ENCODE measurements at places on chromosomes 12 and 14. TPM values are rescaled to one million over a fixed set of nuclear protein-coding genes. Genes with fewer than 3 reads are reported as not detected.

DNA sequence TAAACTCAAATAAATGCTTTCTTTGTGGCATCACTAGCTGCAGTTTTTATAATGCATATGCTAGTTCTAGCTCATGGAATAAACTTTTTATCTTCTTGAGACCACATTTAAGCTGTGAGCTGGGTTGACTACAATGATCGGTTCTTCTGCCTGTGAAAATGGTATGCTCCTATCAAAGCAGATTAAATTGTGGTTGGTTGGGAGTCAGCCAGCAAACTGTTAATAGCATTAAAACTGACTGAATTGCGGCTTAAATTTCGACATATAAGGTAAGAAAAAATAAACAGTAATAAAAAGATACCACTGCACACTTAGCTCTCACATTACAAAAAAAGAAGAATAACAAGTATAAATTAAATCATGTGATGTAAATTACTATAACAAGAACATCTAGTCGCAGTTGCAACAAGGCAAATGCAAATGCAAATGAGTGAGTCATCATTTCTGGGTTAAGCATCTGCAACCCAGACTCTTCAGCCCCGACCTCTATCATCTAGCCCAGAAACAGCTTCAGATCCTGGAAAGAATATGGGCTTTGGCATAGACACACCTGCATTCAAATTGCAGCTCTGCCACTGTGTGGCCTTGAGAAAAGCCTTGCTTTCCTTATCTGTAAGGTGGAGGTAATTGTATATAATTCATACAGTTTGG lies 19.8 kb upstream of the DHRS7 start:
- no peak for DNase-seq
- H3K36me3 ChIP-seq, result no peaks in the 10 kb centered on the region
- no peak overlapping the region for H3K27ac ChIP-seq
- no peak overlapping the region for H3K4me3 ChIP-seq
- no peaks in the 10 kb centered on the region for H3K4me1 ChIP-seq
- no peaks in the 10 kb centered on the region for H3K27me3 ChIP-seq

The COA8 gene
- 18.6 TPM for total RNA-seq

DNA sequence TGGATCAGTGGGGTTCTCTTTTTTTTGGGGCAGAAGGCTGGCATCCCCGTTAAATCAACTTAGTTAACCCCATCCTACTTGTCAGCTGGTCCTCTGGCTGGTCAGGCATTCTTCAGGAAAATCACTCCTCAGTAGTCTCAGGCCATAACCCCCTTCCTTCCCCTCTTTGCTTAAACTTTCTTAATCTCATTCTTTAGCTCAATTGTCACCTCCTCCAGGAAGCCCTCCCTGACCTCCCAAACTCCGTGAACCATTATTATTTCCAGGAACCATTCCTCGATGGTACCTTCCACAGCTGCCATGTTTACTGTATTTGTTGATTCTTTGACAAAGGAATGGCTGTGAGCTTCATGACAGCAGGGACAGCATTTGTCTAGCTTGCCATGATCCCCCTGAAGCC lies 72.5 kb upstream of the FBXO21 start:
- no peak for DNase-seq
- no peaks in the 10 kb centered on the region for H3K4me1 ChIP-seq
- H3K27me3 ChIP-seq, result no peaks in the 10 kb centered on the region
- H3K36me3 ChIP-seq, result no peaks in the 10 kb centered on the region
- H3K27ac ChIP-seq, result no peak overlapping the region

The OASL gene
- total RNA-seq, result 0.55 TPM

The BDKRB2 gene
- 0.87 TPM for total RNA-seq

- peak; percentile 88 for DNase-seq
- H3K4me3 ChIP-seq, result peak overlapping the region; percentile 99
- peaks cover 2% of the 10 kb centered on the region for H3K36me3 ChIP-seq
- H3K27me3 ChIP-seq, result no peaks in the 10 kb centered on the region
These were observed 1.5 kb downstream of the SLC38A2 start for GRCh38 chr12:46370792-46371717.

- H3K27me3 ChIP-seq, result no peaks in the 10 kb centered on the region
- H3K4me1 ChIP-seq, result peaks cover 7% of the 10 kb centered on the region
- H3K4me3 ChIP-seq, result no peak overlapping the region
- no peak overlapping the region for H3K27ac ChIP-seq
- no peak for DNase-seq
These were observed 113.3 kb downstream of the ANO6 start for GRCh38 chr12:45329238-45329637.

GRCh38 chr14:35046751-35047536 lies 872 bp downstream of the FAM177A1 start:
- H3K4me3 ChIP-seq, result peak overlapping the region; percentile 77
- no peaks in the 10 kb centered on the region for H3K27me3 ChIP-seq
- H3K36me3 ChIP-seq, result no peaks in the 10 kb centered on the region
- no peak for DNase-seq
- no peaks in the 10 kb centered on the region for H3K4me1 ChIP-seq

- H3K27ac ChIP-seq, result no peak overlapping the region
- H3K4me3 ChIP-seq, result no peak overlapping the region
- H3K4me1 ChIP-seq, result no peaks in the 10 kb centered on the region
- DNase-seq, result no peak
- H3K27me3 ChIP-seq, result no peaks in the 10 kb centered on the region
These were observed 15.2 kb downstream of the SERPINA12 start for GRCh38 chr14:94494085-94494484.

The PLEKHD1 gene
- total RNA-seq, result 0.15 TPM

The RILPL2 gene
- total RNA-seq, result 5.0 TPM

DNA sequence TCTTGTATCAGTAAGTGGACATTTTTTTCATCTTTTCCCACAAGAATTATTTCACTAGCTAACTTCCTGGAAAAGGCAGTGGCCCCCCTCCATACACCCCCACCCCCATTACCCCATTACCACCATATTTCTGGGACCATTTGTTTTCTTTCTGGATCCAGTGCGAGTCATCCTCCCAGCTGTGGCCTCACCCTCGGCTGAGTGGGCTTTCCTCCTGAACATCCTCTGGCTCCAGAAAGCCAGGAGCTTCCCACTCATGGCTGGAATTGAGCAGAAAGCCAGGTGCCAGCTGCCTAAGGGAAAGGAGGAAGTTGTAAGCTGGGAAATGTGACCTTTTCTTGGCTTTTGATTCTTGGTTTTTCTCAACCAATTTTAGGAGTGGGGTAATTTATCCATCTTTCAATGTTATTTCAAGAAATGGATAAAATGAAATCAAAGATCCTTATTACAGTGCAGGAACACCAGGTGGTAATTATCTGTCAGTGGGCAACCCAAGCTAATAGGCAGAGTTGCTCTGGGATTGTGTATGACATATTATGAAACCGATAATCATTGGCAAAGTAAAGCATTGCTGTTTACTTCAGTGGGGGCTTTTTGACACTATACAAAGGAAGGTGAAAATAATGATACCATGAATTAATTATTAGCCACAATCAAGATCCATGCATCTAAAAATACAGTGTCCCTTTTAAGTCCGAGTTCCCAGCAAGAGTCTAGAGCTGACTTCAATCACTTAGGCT lies 124.6 kb downstream of the KICS2 start:
- DNase-seq, result no peak
- no peaks in the 10 kb centered on the region for H3K36me3 ChIP-seq
- no peaks in the 10 kb centered on the region for H3K27me3 ChIP-seq
- peaks cover 2% of the 10 kb centered on the region for H3K4me1 ChIP-seq
- no peak overlapping the region for H3K4me3 ChIP-seq

DNA sequence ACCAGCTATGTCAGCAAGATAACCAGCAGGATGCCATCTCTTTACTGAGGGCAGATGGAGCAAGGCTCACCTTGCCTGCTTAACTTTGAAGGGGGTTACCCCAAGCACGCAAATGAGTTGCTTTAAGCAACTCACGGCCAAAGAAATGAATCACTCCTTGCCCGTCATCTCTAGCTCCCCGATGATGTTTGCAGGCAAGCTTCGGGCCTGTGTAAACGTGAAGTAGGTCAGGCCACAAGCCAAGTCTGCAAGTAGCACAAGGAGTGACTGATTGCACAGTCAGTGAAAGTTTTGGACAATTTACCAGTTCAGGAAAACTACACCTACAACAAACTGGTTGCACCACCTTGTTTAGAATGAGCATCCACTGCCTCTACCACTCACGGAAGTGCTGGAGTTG lies 699.7 kb upstream of the TBX3 start:
- no peaks in the 10 kb centered on the region for H3K27me3 ChIP-seq
- no peaks in the 10 kb centered on the region for H3K4me1 ChIP-seq
- no peak overlapping the region for H3K27ac ChIP-seq
- DNase-seq, result no peak
- H3K36me3 ChIP-seq, result no peaks in the 10 kb centered on the region
- H3K4me3 ChIP-seq, result no peak overlapping the region

- H3K36me3 ChIP-seq, result no peaks in the 10 kb centered on the region
- no peaks in the 10 kb centered on the region for H3K27me3 ChIP-seq
- H3K4me1 ChIP-seq, result peaks cover 10% of the 10 kb centered on the region
- no peak overlapping the region for H3K27ac ChIP-seq
- no peak for DNase-seq
These were observed 8.6 kb downstream of the TC2N start for GRCh38 chr14:91858536-91859275.

GRCh38 chr14:98897605-98898309 lies 374.2 kb downstream of the BCL11B start:
- H3K27ac ChIP-seq, result no peak overlapping the region
- DNase-seq, result no peak
- H3K36me3 ChIP-seq, result no peaks in the 10 kb centered on the region
- H3K27me3 ChIP-seq, result no peaks in the 10 kb centered on the region

- no peaks in the 10 kb centered on the region for H3K27me3 ChIP-seq
- H3K4me1 ChIP-seq, result no peaks in the 10 kb centered on the region
- no peak overlapping the region for H3K27ac ChIP-seq
- no peaks in the 10 kb centered on the region for H3K36me3 ChIP-seq
- no peak overlapping the region for H3K4me3 ChIP-seq
These were observed 79.7 kb downstream of the KICS2 start for GRCh38 chr12:64142382-64142781.

DNA sequence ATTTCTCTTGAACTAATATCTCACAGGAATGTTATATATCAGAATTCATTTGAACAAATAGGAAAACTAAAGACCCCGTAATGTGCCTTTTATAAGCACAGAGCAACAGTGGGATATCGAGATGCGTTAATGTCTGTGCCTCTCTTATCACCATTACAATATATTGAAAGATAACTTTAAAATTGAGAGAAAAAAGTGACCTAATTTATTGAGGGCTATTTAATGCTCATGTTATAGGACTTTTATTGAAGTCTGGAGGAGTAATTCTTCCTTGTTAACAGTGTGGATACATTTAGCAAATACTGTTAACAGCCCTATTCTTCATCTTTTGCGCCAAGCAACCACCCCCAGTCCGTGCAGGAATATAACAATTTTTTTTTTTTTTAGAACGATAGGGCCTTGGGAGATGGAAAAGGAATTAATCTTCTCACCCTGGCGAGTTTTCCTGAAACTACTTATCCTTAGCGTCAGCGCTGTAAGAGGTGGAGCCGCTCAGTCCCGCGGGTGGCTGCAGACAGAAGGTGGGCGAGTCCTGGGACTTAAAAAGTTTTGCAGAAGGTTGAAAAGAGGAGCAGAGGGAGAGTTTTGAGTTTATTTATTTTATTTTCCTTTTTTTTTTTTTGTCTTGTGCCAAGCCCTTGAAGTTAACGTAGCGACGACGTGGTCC lies 11.0 kb downstream of the FOXG1 start:
- no peaks in the 10 kb centered on the region for H3K4me1 ChIP-seq
- peaks cover 3% of the 10 kb centered on the region for H3K27me3 ChIP-seq
- H3K27ac ChIP-seq, result no peak overlapping the region
- H3K4me3 ChIP-seq, result no peak overlapping the region
- no peaks in the 10 kb centered on the region for H3K36me3 ChIP-seq

The TAS2R46 gene
- total RNA-seq, result 2.0 TPM

The INSM2 gene
- total RNA-seq, result not detected

GRCh38 chr12:48454667-48455066 lies 17.7 kb upstream of the ANP32D start:
- H3K4me3 ChIP-seq, result no peak overlapping the region
- no peak overlapping the region for H3K27ac ChIP-seq
- DNase-seq, result no peak
- no peaks in the 10 kb centered on the region for H3K4me1 ChIP-seq
- H3K36me3 ChIP-seq, result no peaks in the 10 kb centered on the region

The RARG gene
- total RNA-seq, result 25.8 TPM
